ENCODE measurements at places on chromosomes 11 and 22. TPM values are rescaled to one million over a fixed set of nuclear protein-coding genes. Genes with fewer than 3 reads are reported as not detected.

The PTH gene
- not detected for total RNA-seq

The OR10A2 gene
- total RNA-seq: not detected

The CHRM4 gene
- total RNA-seq: 0.84 TPM

- no peak for DNase-seq
Observed at GRCh38 chr11:63652671-63653070, 18.5 kb downstream of the ATL3 start.

DNA sequence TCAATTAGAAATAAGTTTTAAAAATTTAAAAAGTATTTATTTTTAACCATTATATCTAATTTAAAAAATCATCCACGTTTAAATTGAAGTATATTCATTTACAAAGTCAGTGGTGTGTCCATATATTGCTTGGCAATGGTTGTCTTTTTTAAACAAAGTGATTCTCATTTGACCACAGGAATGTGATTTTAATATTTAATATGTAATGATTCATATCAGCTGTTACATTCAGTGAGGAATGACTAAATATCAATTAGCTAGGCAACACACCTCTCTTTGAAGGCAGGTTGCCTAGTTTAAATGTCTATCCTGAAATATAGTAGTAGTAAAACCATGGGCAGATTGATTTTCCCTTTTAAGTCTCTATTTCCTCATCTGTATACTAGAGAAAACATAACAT is 392.2 kb upstream of the CCDC179 start:
- DNase-seq: no peak

- DNase-seq: no peak
Observed at GRCh38 chr22:43011079-43011478, 3.9 kb downstream of the PACSIN2 start.

- no peak for DNase-seq
Observed at GRCh38 chr22:44307509-44308169, 5.1 kb downstream of the SHISAL1 start.

DNA sequence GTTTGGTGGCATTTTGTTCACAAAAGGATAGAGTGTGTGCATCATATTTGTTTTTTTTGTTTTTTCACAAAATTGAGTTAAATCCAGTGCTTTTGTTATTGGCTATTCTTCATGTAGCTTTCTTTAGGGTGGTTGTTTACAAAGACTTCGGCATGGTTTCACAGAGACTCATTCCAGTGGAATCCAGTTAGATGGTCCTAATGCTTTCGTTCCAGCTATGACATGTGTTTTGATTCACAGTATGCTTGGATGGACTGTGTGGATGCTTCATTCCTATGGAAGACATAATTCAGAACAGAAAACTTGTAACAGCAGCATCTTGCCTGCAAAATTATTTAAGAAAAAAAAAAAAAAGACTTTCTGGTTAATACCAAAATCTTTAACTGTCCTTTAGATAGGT is 97.9 kb downstream of the PDHX start:
- peak; percentile 49 for DNase-seq

DNA sequence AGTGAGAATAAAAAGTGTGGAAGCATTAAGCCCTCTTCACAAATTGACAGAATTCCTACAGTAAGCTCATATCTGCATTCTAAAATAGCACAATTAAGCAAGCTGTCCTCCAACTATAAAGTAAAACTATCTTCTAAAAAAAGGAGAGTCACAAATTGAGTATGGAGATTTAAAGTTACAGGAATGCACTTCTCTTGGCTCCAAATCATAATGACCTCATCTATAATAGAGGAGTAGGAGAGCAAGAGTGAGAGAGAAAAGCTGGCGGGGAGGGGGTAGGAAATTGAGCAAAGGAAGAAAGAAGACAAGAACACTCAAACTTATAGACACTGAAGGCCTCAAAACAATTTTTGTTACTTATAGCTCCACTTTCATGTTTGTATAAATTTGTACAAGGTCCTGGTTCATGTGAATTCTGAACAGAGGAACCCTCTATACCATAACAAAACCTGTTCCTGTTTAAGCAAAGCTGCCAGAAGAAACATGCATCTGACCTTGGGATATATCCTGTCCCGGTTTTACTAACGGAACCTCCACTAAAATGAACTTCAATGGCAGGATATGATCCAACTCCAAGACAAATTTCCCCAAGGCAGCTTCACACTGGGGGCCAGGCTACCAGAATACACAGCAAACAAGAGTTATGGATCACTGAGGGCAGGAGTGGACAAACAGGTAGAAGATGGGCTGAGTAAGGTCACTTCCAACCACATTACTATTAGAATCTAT is 37.2 kb downstream of the SLC35F2 start:
- no peak for DNase-seq

DNA sequence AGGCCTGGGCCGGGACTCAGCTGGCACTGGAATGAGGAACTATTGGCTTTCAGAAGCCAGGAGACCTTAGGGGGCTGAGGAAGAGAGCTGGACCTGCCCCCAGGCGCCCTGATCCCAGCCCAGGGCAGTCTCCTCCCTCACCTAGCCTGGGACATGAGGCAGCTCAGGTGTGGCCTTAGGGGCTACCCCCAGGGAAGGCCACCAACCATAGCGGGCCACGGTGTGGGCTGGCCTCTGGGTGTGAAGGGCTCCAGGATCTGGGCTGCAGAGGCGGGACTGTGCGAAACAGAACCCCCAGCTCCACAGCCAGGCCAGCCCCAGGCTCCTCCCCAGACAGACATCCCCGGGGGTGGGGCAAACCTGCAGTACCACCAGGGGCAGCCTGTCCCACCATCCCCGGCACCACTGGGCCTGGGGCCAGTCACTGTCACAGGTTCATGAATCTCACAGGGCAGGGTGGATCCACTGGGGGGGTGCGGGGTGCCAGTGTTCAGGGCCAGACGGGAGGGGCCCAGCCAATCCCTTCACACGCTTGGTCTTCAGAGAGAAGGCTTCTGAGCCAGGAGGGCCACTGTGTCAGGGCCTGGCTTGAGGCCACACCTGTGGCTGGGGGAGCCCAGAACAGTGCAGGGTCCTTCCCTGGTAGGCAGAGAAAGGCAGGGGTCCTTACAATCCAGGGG is 3.5 kb downstream of the PLXNB2 start:
- DNase-seq: no peak

All from activated CD4-positive, alpha-beta T cell treated with anti-CD3 and anti-CD28 coated beads, Interleukin-2, amount 10 ng/mL, durations not matched to agents 24 days and 14 days (primary cell).